ENCODE measurements at places on chromosomes 3 and 15. TPM values are rescaled to one million over a fixed set of nuclear protein-coding genes. Genes with fewer than 3 reads are reported as not detected.

Gene ROPN1
- total RNA-seq, result not detected

Gene TMEM45A
- 78.8 TPM for total RNA-seq

DNA sequence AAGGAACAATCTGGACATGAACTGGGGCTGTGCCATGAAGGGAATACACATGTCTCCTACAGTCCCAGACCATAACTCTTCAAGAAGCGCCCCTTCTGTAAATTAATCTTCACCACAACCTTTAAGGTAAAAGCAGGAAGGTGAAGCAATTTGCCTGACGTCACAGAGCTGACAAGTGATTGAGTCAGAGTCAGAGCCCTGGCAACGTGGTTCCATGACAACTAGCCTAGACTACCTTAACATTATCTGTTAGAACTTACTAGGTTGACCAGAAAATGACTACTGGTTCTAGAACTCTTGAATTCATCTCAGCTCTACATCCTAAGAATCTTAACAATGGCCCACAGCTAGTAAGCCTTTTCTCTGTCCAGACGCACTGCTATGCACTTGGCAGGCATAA, 124.6 kb downstream of the NTRK3 start:
- no peak for DNase-seq

DNA sequence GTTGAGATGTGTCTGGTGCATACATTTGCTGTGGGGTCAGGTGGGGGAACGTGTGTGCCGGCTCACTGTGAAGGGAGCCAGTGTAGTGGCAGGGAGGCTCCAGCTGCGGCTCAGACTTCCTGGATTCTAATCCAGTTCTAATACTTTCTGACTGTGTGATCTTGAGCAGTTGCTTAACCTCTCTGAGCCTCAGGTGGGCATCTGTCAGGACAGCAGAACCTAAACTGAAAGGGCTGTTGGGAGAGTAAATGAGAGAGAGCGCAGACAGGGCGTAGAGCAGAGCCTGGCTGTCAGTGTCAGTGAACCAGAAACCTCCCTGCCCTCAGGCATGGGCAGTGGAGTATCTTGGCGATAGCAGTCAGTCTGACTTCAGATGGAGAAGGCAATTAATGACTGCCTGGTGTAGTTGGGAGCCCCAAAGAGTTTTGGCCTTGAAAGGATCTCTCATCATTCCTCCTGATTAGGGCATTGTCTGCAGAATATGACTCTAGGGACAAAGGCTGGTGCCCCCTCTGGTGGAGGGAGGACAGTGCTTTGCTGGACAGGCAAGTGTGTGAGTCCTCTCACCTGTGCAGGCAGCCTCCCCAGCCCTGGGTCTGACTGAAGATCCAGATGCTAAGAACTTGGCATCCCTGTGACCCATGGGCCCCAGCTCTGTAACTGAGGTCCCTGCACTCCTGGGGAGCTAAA, 9.6 kb downstream of the KBTBD13 start:
- DNase-seq, result no peak

DNA sequence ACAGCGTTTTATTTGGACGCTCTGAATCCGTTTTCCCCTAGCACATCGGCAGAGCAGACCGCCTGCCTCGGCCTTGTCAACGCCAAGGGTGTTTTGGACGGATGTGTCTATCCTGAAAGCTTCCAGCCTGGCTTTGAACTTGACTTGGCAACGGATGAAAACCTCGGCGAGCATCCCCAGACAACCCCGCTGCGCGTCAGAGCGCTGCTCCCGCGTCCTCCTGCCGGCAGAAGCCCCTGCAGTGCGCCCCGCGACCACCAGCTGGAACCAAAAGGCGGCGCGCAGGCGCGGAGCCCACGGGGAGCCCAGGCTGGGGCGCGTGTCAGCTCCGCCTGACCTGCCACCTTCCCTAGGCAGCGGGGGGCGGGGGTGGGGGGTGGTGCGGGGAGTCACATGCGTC, 26.2 kb upstream of the ARL8B start:
- DNase-seq, result peak; percentile 78
